ENCODE measurements at places on chromosomes 12 and 14.

GRCh38 chr12:118520214-118521035 lies 144.1 kb downstream of the SUDS3 start:
- DNase-seq = no peak

GRCh38 chr12:130981074-130981742 lies 27.5 kb downstream of the ADGRD1 start:
- DNase-seq = no peak

- DNase-seq = no peak
Measured at GRCh38 chr12:99056186-99056585, 411.1 kb downstream of the APAF1 start.

GRCh38 chr12:113609692-113610469 lies 138.2 kb upstream of the LHX5 start:
- DNase-seq = no peak

DNA sequence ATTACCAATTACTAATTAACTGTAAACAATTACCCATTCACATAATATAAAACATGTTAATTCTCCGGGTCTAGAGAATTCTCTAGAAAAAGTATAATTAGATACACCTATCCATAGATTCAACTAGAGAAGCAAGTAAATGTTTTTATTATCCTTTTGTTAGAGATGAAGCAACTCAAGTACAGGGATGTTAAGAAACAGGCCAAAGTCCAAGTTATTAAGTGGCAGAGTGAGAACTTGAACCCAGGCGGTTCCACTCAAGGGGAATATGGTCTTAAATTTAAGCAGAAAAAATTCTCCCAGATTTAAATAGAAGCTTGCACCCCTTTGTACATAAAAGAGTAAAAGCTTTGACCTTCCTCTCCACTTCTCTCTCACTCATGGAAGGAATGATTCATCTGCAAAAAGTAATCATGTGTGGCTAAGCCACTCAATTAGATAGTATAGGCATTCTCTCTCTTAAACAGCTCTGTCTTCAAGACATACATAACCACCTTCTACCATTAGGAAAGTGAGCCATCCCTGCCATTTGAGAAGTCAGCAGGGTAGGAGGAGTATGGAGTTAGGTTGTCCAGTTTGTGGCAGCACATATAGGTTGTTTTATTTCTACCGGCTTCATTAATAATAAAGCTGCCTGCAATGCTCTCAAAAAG lies 34.1 kb downstream of the ERGIC2 start:
- DNase-seq = no peak

Measured in fibroblast of the conjunctiva (primary cell).